ENCODE measurements at places on chromosomes 1 and 21.

GRCh38 chr21:21279193-21279901, 281.1 kb downstream of the NCAM2 start:
- no peak for DNase-seq

DNA sequence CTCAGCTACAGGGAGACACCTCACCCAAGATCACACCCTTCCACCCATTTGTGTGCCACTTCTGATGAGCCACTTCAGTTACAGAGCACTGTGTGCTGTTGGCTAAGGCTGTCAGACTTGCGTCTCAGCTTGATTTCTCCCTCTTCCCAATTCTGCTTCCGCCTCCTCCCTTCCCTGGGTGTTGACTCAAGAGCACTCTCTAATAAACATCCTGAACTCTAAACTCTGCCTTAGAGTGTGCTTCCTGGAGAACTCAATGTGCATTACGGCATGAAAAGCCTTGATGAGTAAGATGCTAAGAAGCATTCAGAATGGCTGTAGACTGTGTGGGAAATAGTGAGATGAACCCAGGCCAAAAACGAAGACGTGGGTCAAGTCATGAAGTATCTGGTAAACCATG, 54.9 kb upstream of the S1PR1 start:
- no peak for DNase-seq

DNA sequence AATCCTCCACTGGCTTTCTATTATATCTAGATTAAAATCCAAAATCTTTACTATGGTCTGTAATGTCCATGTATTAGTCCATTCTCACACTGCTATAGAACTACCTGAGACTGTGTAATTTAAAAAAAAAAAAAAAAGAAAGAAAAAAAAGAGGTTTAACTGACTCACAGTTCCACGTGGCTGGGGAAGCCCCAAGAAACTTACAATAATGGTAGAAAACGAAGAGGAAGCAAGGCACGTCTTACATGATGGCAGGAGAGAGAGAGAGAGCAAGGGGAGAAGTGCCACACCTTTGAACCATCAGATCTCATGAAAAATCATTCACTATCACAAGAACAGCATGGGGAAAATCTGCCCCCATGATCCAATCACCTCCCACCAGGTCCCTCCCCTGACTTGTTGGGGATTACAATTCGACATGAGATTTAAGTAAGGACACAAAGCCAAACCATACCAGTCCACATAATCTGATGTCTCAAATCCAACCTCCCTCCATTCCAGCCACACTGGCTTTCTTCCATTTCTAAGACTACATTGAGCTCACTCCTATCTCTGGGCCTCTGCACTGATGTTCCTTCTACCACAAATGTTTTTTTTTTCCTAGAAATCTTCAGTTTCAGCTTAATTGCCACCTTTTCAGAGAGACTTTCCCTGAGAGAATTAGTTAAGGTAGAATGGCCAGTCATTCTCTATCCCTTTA, 92.4 kb downstream of the EIF4G3 start:
- no peak for DNase-seq

GRCh38 chr1:185154912-185155513, 1.7 kb downstream of the TRMT1L start:
- no peak for DNase-seq

Data from GM19239 (cell line).